Kidney epithelial cell (primary cell): ENCODE measurements at places on chromosomes 2 and 18. TPM values are rescaled to one million over a fixed set of nuclear protein-coding genes. Genes with fewer than 3 reads are reported as not detected.

- DNase-seq: peak; percentile 45
Observed at GRCh38 chr2:119283873-119284331, 60.3 kb downstream of the STEAP3 start.

- no peak for DNase-seq
Observed at GRCh38 chr2:86632672-86633071, 9.0 kb upstream of the RNF103 start.

DNA sequence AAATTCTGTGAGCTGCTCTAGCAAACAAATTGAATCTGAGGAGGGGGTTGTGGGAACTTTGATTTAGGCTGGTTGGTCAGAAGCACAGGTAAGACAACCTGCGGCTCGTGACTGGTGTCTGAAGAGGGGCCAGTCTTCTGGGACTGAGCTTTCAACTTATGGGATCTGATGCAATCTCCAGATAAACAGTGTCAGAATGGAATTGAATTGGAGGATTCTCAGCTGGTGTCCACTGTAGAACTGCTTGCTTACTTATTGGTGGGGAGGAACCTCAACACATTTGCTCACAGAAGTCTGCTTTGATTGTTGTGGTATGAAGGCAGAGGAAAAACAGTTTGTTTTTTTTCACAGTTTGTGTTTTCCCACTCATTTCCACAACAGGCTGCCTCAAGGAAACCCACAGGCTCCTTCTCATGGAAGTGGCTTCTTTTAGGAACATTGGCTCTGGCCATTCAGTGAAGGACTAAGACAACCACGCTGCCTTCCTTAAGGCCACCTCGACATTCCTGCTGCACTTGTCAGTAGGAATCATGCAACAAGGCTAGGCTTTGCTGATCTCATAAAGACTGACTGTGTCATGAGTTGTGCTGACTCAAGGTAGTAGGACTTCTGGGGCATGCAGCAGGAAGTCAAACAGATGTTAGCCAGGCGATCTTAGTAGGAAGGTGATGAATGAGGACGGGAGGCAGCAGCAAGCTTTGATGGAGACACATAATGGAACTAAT lies 104.7 kb downstream of the TSN start:
- peak; percentile 66 for DNase-seq

DNA sequence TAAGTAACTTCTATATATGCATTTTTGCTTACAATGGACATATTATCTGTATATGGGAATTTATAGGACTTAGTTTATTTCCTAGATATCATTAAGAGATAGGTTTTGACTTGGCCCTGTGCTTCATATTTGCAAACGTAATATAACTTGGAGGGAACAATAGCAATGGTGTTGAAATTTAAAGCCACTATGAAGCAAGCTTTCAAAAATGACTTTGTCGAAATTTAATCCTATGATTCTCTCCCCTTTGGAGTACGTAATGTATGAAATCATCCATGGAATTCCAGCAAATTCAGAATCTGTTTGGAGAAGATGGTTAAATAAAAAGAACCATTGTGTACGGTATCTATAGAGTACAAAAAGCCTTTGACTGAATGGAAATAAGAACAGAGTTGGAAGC lies 486.3 kb downstream of the ARHGAP15 start:
- no peak for DNase-seq

DNA sequence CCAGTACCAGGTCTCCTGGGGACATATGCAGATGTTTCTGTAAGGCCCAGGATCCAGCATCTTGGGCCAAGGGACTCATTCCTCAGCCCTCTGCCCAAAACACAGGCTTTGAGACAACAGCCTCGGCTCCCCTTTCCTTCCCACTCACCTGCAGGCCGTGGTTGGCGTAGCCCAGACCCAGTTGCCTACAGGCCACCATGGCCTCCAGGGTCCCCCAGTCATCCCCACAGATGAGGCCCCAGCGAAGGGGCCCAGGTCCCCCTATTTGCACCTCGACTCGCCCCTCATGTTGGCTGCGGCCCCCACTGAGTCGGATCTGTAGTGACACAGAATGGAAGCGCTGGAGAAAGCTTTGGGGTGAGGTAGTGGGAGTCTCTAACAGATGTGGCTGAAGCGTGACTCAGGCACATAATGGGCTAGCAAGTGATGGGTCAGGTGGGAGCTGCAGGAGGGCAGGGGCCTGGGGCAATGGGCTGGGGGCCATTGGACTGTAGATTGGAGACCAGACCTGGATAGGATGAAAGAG lies 5.8 kb downstream of the HTRA2 start:
- no peak for DNase-seq

- DNase-seq: no peak
Observed at GRCh38 chr18:56285387-56286065, 352.9 kb downstream of the TXNL1 start.

GRCh38 chr18:65788373-65788772 lies 37.6 kb downstream of the CDH7 start:
- no peak for DNase-seq

DNA sequence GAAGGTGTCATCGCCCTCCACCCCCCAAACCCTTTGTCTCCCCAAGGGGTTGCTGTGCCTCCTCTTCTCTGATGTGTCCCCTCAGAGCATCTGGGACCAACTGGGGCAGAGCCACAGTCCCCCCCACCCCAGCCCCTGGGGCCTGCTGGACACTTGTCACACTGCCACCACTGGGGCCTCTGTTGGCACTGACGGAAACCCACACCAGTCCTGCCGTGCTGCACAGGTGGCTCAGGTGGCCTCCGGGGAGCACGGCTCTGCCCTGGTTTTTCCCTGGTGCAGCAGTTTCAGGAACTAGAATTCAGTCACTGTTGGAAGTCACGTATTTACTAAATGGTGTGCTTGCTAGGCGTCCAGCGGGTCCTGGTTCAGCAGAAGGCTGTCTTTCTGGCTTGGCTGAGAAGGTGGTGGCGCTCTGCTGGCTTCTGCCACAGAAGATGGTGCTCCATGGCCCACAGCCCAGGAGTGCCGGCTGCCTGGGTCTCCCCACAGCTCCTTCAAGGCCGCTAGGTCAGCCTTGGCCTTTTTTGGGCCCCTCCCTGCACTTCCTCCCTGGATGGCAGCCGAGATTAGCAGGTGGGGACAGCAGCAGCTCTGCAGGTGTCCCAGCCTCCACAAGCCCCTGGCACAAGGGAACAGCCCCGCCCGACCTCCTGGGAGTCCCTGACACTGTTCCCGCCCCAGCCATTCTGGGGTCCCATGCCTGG lies 18.6 kb upstream of the KLHL30 start:
- DNase-seq: no peak

Gene C2orf68
- total RNA-seq: 12.6 and 12.8 TPM in 2 replicates

DNA sequence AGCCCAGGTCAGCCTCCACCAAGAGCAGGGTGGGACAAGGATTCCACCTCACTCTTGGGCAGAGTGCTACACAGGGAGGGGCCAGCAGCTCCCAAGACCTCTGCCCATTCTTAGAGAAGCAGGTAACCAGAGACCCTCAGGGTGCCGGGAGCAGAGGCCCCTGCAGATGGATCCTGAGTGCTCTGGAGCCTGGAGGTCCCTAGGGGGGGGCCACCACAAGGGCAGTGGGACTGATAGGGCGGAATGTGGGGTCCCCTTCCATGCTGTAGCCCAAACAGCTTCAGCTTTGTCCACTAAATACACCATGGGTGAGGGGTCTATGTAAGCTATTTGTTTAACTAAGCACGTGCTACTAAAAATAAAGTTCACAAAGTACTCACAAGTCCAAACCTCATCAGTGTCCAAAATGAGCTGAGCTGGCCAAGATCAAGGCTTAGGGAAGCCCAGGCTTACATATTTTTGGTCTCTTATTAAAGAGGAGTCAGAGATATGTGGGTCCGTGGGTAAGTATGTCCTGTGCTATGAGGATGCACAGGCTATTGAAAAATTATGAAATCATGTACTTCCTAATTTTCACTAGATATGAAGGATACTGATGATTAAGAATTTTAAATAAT lies 21.5 kb upstream of the GPC1 start:
- no peak for DNase-seq

Gene GNLY
- not detected in 2 replicates for total RNA-seq

DNA sequence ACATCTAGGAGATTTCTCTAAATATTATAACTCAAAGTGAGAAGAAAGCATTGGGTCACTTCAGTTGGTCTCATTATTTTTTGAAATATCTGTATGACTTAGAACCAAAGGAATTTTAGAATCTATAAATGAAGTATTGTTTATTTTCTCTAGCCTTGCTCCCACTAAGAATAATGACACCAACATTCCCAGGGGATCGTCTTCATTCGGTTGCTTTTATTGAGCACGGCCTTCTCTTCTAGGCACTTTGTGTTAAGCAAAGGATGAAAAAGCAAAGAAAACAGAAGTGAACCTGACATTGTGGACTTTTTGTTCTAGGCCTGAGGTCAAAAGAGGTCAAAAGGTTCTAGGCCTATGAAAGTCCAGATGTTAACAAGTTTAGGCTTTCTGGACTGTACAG lies 231.9 kb downstream of the GALR1 start:
- DNase-seq: no peak

Gene ERFE
- total RNA-seq: 106 and 113 TPM in 2 replicates

Gene TBR1
- 0.08 TPM in 1 of 2 replicates, not detected in the other for total RNA-seq

DNA sequence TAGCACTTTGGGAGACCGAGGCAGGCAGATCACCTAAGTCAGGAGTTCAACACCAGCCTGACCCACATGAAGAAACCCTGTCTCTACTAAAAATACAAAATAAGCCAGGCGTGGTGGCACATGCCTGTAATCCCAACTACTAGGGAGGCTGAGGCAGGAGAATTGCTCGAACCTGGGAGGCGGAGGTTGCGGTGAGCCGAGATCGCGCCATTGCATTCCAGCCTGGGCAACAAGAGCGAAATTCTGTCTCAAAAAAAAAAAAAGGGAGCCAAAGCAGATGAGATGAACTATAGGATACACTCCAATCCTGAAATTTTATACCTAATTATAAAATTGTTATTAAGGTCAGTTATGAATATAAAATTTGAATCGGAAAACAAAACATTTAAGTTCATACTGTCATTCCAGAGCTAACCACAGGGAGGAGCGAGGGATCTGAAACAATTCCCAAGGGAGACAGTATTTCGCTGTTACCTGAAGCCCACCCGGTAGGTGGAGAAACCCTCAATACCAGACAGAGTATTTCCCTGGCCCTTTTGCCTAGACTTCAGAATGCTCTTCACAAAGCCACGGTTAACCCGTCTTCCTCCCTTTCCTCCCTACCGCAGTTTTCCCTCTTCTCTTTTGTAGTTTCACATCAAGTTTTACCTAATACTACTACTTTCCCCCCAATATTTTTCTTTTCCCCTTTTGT lies 1.4 kb downstream of the PPM1G start:
- DNase-seq: no peak

Gene ANKRD30B
- 0.07 and 0.08 TPM in 2 replicates for total RNA-seq

GRCh38 chr2:68108120-68108519 lies 45.3 kb upstream of the C1D start:
- DNase-seq: no peak

- DNase-seq: no peak
Observed at GRCh38 chr2:4882421-4882820, 809.8 kb upstream of the SOX11 start.
